ENCODE measurements at places on chromosomes 7 and 10.

- no peak for DNase-seq
Observed at GRCh38 chr7:68088879-68089278, 1092.2 kb downstream of the TYW1 start.

- DNase-seq, result no peak
Observed at GRCh38 chr10:107614939-107615685, 450.6 kb upstream of the SORCS1 start.

DNA sequence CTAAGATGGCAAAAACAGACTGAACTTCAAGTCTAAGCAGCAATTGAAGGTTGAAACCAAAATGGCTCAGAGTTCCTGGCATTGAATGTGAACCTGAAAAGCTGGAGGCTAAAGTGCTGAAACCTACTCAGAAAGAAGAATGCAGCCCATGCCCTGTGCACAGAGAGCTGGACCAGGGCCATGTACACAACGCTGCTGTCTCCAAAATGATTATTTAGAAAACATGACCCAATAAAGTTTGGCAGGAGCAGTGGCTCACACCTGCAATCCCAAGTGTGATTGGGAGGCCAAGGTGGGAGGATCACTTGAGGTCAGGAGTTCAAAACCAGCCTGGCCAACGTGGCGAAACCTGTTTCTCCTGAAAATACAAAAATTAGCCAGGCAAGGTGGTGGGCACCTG, 158.9 kb downstream of the AKR1D1 start:
- no peak for DNase-seq

DNA sequence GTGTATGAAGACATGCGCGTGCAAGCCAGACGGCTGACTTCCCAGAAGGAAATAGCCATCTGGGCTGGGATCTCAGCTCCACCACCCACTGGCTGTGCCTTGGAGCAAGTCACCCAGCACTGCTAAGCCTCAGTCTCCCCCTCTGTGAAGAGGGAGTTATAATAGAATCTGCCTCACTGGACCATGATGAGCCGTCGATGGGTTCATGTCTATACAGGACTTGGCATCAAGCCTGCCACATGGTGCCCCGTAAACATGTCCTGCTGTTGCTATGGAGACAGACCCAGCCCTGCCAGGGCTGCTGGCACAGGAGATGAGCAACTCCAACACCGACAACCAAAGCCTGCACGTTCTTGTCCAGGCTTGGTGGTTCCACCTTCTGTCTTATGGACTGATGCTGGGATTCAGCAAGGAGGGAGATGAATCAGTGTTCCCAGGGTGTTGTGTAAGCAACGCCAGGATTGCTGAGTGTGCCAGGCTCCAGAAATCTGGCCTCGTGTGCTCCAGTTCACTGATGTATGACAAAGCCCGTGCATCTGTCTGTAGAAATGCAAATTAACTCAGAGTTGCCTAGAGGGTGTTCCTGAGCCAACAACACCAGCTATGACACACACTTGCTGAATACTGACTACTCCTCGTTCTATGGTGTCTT, 5.6 kb downstream of the GPR15LG start:
- no peak for DNase-seq

DNA sequence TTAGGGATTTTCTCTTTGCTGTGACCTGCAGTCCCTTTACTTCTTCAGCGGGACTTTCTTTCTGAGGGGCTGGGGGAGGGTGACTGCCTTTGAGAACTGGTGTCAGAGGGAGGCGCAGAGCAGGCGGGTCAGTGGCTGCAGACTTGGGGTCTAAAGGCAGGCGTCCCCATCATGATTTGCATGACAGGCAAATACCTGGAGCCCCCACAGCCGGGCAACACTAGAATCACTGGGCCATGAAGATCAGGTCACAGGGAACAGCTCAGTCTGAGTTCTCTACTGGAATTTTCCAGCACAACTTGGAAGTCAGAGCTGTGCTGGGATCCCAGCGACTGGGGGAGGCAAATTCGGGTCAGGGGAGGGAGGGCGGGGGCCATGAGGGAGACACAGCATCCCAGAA, 29.2 kb upstream of the PITRM1 start:
- no peak for DNase-seq

DNA sequence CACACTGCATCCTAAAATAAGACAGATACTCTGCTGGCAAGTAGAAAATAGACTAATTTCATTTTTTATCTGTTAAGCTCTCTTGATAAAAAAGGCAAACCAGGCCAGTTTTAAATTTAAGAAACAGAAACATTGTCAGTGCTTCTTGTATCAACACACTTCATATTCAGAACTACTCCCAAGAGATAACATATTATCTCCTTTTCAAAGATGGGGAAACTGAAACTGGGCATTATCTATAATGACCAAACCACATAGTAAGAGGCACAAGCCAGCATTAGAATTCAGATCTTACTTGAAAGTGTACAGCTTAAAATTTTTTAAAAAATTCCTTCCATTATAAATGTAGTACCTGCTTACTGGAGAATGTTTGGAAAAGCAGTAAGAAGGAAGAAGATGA, 14.7 kb downstream of the SRI start:
- DNase-seq, result no peak

DNA sequence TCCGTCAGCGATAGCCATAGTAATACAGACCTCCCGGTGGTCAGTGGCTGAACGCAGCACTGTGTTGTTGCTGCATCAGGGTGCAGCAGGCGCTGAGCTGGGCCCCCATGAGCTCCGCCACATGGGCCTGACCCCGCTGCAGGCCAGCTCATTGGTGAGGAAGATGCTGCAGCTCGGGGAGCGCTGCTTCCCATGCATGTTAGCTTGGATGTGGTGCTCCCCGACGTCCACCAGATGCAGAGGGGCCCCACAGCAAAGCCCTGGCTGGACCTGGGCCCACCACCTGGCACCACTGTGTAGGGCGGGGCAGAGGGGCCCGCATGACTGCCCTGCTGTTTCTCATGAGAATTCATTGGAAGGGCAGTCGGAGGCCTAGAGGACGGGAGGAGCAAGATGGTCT, 50.8 kb downstream of the WDR37 start:
- no peak for DNase-seq

Data from stimulated activated naive CD4-positive, alpha-beta T cell treated with Interleukin-2 at 50 U/mL for 16 hours (primary cell).